ENCODE measurements at places on chromosomes 5 and 9.
A peak's percentile ranks its signal among the peaks of the same experiment; 100 is the strongest.

DNA sequence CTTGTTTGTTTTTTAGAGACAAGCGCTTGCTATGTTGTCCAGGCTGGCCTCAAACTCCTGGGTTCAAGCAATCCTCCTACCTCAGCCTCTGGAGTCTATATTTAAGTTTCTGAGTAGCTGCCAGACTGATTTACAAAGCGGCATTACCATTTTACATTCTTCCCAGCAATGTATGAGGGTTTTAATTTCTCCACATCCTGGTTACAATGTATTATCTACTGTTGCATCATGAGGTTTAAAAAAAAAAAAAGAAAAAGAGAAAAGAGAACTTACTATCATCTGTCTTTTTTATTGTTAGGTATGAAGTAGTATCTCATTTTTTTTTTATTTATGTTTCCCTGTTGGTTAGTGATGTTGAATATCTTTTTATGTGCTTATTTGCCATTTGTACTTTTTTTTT lies 18.9 kb upstream of the CLINT1 start:
- no peak for DNase-seq

DNA sequence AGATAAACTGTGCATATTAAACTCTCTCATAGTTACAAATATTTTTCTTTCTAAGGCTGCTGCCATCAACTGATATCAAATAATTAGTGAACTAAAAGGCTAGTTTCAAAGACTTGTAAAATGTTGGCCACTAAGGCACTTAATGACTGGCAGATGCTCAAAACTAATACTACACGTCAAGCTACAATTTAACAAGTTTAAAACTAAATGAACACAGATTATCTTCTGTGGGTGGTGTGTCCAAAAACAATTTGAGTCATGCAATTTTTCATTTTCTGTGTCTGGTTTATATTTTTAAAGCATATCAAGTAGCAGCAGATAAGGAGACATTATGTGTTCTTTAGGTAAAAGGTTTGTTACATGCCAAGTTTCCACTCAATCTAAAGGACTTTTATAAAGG lies 665.1 kb downstream of the EFNA5 start:
- DNase-seq = no peak

GRCh38 chr5:7805379-7805778 lies 45.6 kb downstream of the CFAP90 start:
- DNase-seq = no peak

DNA sequence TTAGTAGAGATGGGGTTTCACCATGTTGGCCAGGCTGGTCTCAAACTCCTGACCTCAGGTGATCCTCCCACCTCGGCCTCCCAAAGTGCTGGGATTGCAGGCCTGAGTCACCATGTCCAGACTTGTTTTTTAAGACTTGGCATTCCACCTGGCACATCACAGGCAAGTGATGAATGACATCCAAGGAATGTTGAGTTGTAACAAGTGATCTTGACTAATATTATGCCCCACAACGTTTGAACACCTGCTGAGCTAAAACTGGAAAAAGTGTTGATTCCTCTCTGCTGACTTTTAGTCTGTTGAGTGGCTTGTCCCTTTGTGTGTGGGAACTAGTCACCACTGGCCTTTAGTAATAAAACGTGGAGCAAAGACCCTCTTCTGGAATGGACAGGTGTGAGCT lies 54.6 kb downstream of the SUB1 start:
- no peak for DNase-seq

GRCh38 chr9:91681461-91682305 lies 258.1 kb upstream of the NFIL3 start:
- peak; percentile 72 for DNase-seq

DNA sequence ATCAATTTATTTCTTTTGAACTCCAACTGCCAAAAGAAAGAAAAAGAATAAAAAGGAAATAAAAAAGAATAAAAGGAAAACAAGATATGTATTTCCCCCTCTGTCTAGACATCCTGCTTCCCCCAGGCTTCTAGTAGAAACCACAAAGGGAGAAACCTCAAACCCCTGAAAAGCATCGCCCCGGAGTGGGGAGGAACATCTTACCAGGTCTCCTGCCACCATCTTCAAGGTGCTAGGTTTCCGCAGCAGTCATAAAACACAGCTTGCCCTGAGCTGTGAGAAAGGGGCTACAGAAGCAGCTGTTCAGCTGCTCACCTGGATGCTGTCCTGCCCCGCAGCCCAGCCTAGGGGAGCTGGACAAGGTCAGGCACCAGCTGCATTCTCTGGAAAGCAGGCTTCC lies 487.7 kb downstream of the GADD45G start:
- no peak for DNase-seq

DNA sequence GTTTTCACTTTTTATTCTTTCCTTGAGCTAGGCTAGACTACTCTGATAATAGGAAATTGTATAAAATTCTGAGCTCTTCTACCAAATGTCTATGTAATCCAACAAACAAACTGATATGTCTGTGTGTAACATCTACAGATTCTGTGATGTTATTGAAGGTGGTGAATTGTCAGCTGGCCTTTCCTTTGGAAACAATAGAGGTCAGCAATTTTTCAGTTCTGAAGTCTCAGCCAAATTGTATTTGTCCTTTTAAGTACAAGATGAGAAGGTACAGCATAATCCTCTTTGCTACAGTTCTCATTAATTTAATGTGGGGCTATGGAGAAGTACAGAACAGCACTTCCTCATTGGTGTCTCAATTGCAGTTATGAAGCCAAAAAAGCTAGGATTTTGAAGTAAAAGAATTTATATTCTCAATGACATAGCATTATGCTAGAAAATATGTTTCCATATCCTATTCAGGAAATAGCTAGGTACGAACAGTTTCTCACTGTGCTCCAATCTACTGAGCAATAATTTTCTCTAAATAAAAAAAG lies 198.0 kb downstream of the HINT1 start:
- DNase-seq = no peak

- no peak for DNase-seq
Observed at GRCh38 chr9:15843931-15844330, 291.1 kb downstream of the CCDC171 start.

GRCh38 chr5:53782620-53783019 lies 222.2 kb downstream of the NDUFS4 start:
- no peak for DNase-seq

GRCh38 chr9:31542384-31543055 lies 841.9 kb upstream of the ACO1 start:
- no peak for DNase-seq

GRCh38 chr5:4627929-4628328 lies 512.2 kb upstream of the ADAMTS16 start:
- DNase-seq = no peak

DNA sequence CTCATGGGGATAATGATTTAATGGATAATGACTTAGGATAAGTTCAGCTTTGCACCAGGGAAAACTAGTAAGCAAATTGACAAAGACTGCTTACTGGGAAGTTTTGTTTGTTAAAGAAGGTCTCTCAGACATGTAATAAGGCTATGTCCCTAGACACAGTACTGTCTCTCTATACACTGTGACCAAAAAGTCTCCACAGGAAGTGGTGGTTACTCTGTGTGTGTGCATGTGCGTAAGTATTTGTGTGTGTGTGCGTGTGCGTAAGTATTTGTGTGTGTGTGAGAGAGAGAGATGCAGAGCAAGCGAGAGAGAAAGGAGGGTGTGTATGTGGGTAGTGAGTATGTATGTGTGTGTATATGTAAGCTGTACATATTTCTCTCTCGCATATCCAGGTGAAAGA lies 229.6 kb downstream of the GLIS3 start:
- no peak for DNase-seq

DNA sequence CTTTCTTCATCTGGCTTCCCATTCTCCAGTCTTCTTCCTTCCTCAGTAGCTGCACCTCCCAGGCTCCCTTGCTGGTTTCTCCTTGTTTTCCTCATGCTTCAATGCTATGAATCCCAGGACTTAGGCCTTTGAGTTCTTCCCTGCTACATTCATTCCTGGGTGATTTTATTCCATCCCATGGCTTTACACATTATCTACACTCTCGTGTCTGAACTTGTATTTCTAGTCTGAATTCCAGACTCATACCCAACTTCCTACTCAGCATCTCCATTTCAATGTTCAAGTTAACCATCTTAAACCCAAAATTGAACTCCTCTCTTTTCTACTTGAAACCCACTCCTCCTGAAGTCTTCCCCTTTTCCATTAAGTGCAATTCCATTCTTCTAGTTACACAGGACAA lies 20.0 kb downstream of the SLC24A2 start:
- DNase-seq = no peak

DNA sequence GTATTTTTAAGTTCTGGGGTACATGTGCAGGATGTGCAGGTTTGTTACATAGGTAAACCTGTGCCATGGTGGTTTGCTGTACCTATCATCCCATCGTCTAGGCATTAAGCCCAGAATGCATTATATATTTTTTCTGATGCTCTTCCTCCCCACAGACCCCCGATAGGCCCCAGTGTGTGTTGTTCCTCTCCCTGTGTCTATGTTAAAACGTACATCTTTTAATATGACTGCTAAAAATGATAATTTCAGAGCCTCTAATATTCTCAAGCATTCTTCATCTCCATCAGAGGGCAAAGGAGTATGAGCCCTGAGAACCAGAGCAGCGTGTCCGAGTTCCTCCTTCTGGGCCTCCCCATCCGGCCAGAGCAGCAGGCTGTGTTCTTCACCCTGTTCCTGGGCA lies at the start of gene OR1J2:
OR1J2 (plus strand) TSS at position 301 of the 400 bp plus-strand sequence; CDS start at position 301, 0 bp downstream.
- DNase-seq = no peak

DNA sequence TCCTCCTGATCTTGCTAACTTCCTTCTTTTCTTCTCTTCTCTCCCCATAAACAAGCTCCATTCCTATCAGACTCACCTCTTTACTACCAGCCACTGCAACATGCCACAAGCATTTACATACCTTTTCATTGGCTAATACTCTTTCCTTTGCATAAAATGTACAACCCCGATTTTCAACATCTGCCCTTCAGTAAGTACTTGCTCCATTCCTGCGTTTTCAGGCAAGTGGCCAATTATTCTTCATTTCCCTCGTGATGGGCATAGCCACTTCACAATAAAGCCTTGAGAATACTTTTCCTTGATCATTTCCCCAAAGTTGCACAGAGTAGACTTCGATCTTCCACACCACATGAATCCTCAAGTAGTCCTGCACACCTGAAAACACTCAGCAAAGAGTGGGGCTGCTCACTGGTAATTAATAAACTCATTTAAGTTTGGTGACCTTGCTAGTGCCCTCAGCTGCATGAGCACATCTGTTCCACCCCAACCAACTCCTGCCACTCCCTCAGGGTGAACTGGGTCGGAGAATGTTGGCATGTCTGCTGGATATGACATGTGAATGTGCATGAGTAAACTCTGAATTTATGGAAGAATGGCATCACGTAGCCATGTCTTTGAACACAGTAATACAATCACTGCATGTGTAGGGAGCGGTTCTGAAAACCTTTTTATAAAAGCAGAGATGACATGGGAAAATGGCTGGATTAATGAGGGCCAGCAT lies 535.8 kb downstream of the SEMA5A start:
- DNase-seq = no peak

GRCh38 chr5:102975457-102976182 lies 144.3 kb downstream of the GIN1 start:
- no peak for DNase-seq

- DNase-seq = no peak
Observed at GRCh38 chr5:159620853-159621540, 290.7 kb upstream of the IL12B start.

DNA sequence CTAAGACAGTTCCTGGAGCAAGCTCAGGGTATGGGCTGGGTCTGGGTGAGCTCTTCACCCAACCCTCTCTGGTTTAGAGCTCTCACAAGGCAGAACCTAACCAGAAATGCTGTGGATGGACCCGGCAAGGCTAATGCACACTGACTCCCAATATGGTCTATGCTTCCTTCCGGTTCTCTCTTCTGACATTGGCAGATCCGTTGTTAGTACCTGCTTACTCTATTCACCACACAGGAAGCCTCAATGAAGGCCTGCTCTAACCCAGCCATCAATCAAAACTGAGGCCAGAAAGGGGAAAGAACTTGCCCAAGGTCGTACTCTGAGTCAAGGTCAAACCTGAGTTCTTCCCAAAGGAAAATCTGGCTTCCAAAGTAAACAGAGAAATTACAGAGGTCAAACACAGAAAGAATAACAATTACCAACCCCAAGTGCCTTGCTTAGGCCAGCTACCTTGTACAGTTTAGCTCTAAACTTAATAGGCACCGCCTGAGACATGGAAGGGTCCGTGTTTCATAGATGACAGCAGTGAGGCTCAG lies 46.0 kb upstream of the AKNA start:
- DNase-seq = no peak

DNA sequence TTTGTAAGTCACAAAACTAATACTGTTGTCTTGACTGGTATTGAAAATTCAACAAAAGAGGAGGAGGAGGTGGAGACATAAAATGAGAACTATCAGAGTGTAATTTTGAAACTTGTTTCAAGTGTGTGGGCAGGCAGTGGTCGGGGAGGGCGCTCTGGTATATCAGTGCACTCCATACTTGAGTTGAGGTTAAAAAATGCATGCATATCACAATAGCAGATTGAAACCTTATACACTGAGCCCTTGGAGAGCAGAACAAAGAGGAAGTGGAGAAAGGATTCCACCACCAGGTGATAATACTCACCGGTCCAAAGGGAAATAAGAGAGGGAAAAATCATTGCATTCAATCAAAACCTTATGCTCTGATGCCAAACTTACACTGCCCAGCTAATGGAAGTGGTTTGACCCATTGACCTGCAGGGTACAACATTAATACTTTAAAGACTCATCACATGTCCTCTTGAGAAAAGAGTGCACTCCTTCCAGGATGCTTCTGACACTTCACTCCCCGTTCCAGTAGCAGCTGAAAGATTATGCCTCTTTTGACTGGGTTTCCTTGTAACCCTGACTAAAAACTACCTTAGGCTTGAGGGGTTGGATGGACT lies 79.5 kb upstream of the FAM169A start:
- DNase-seq = peak; percentile 32

- peak; percentile 20 for DNase-seq
Observed at GRCh38 chr9:19127871-19128500, 694 bp upstream of the PLIN2 start.

DNA sequence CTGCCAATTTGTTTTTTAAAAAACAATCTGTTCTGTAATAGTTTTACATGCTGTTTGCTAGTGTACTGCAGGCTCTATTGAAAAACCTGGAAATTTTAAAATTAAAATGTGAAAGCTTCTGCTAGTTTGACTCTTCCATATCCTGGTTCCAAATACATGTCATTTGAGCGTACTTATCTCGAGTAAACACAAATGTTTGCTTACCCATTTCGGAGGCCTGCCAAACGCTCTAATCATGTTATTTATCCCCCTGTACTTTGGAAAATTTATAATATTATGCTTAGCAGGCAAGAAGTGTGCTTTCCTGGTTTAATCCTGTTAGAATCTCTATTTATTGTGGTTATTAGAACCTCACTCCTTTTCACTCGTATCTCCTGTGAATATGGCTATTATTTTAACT lies 476.8 kb upstream of the CYLC2 start:
- no peak for DNase-seq

- no peak for DNase-seq
Observed at GRCh38 chr5:163475411-163475810, 15.0 kb downstream of the HMMR start.

DNA sequence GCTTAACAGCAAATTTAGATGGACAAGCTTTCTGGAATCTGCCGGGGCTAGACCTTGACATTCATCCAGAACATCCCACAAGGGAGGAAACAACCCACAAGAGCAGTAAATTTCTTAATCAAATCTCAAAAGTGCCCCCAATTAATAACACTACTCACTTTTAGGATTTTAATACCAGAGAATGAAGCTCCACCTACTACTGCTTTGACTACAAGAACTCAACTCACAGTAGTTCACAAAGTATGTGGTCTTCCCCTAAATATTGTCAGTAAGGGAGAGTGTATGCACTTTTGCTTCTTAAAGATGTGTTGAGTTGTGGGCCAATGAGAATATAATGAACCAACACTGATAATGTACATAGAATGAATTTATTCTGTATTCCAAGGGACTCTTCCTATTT lies 94.7 kb downstream of the EBF1 start:
- no peak for DNase-seq

Measured in stimulated activated CD4-positive, alpha-beta T cell treated with anti-CD3 and anti-CD28 coated beads, Interleukin-2, amount 100 ng/mL, for 24 hours (primary cell).